ENCODE measurements at places on chromosomes 2 and 18.
A peak's percentile ranks its signal among the peaks of the same experiment; 100 is the strongest.

GRCh38 chr2:240260664-240261063 lies 120.2 kb upstream of the OTOS start:
- DNase-seq = no peak

DNA sequence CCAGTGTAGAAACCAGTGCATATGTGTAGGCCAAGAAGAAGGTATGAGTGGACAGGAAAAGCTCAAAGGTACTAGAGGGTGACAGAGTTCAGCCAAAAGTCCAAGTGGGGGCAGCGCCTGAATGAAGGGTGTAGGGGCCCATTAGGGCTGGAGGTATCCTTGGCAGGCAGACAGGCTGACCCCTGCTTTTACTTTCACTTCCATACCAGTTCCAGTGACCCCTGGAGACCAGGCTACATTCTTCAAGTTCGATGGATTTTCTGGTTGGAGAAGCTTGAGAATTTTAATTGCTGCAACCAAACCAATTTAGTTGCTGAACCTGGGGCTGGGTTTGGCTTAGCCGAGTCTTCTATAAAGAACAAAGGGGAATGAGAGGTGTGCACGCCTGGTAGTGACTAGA lies 42.3 kb upstream of the MRPL33 start:
- no peak for DNase-seq

DNA sequence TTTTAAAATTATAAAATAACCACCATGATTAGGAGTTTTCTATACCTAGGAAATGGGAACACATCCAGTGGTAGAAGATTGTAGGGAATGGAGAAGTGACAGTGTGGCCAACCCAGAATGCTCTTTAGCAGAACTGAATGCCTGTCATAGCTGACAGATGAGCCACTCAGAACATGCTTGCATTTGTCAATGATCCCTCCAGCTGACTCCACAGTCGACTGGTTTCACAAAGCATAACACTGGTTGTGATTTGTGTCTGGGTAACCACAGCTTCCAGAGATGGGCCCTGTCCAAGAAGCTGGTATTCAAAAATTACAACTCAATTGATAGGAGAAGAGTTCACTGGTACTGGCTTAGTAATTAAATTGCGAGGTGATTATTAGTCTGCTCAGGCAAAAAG lies 9.0 kb upstream of the CTIF start:
- DNase-seq = no peak

- DNase-seq = no peak
Measured at GRCh38 chr2:207750345-207750744, 19.4 kb downstream of the FZD5 start.

GRCh38 chr2:72106978-72107377 lies 40.7 kb downstream of the CYP26B1 start:
- no peak for DNase-seq

DNA sequence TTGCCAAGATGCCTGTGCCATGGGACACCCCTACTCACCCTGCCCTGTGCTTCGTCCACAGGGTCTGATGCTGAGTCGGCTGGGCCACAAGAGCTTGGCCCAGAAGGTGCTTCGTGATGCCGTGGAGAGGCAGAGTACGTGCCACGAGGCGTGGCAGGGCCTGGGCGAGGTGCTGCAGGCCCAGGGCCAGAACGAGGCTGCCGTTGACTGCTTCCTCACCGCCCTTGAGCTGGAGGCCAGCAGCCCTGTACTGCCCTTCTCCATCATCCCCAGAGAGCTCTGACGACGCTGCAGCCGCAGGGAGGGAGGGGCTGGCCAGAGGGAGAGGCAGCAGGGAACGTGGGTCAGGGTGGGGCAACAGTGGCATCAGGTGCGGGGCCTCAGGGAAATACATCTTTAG lies 81.5 kb downstream of the STPG4 start:
- DNase-seq = no peak

GRCh38 chr2:240427729-240428128 lies 7.7 kb upstream of the GPC1 start:
- DNase-seq = no peak

- no peak for DNase-seq
Measured at GRCh38 chr2:217735899-217736298, 266.9 kb downstream of the TNS1 start.

- DNase-seq = no peak
Measured at GRCh38 chr18:36441426-36442240, 144.1 kb downstream of the FHOD3 start.

DNA sequence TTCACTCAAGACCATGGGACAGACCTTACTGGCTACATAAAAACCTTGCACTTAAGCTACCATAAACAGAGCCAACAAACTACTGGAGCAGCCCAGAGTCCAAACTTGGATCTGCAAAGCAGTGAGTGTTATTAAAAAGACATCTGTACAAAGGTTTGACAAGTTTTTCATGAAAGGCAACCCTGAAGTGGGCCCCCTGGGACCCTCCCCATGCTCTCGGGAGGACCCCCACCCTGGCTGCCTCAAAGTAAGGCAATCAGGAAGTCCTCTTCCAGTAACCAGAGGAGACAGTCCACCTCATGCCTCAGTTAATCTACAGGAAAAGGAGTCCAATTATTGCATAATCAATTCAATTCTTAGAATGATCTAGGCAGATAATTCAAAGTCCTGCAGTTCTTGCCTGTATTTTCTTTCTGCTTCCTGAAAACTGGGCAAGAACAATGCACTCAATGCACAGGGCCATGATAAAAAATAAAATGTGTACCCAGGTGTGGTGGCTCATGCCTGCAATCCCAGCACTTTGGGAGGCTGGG lies 69.7 kb downstream of the TBC1D8 start:
- DNase-seq = no peak

GRCh38 chr2:32947484-32948143 lies 861 bp downstream of the LTBP1 start:
- no peak for DNase-seq

DNA sequence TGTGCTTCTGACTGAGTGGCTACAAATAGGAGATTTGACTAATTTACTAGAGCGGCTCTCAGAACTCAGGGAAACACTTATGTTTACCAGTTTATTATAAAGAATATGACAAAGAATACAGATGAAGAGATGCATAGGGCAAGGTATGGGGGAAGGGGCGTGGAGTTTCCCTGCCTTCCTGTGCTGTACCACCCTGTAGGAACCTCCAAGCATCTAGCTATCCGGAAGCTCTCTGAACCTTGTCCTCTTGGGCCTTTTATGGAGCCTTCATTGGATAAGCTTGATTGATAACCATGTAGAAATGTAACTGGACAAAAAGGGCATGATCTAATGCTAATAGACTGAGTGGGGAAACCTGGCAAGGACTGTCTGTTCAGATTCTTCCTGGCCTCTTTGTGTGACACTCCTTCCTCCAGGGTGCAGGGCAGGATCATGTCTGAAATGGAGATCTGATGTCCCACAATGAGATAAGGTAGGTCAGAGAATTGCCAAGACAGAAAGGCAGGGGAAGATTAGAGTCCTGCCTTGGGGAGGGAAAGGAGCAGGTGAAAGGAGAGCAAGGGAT lies 101.8 kb upstream of the NPAS2 start:
- DNase-seq = no peak

GRCh38 chr2:236215196-236215595 lies 47.0 kb upstream of the GBX2 start:
- DNase-seq = no peak

DNA sequence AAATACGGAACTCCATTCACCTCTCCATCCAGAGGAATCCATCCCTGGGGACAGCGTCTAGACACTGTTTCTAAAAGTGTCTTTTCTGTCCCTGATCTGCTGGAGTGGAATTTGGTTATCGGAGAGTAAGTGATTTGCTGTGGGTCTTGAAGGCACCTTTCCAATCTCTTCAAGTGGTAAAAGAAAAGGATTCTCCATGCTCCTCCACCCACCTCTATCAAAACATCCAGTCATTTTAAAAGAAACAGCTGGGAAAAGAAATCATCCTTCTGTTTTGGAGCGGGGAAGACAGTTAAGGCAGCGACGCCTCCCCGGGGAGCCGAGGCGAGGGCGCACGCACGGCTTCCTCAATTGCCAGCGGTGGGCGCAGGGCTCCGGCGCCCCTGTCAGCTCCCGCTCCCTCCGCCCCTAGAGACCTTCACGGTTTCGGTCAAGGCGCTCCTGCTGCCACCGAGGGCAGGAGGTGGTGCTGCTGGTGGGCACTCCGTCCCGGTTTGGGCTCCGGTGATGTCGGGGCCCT lies 547 bp downstream of the SLC35F5 start:
- DNase-seq = peak; percentile 35

- DNase-seq = no peak
Measured at GRCh38 chr18:305003-305501, 37.2 kb upstream of the THOC1 start.

DNA sequence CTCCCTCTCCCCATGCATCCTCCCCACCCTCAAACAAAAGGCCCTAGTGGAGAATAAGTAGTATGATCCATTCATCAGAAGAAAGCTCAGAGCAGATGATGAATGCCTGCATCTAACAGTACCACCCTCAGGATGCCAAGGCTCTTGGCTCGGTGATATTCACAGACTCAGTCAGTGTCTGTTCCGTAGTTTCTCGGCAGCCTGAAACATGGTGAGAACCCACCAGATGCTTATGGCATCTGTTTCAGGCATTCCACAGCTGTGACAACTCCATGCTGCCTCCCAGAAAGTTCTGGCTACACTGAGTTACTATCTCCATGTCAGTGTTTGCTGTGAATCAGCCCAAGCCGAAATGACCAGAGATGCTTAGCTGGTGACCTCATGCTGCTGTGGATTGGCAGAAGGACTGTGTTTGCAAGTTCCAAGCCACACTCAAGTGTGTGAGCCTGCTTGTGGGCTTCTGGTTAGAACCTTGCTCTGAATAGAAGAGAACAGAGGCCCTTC lies 83.9 kb downstream of the WDSUB1 start:
- DNase-seq = no peak

GRCh38 chr2:153543635-153544071 lies 65.1 kb upstream of the RPRM start:
- no peak for DNase-seq

DNA sequence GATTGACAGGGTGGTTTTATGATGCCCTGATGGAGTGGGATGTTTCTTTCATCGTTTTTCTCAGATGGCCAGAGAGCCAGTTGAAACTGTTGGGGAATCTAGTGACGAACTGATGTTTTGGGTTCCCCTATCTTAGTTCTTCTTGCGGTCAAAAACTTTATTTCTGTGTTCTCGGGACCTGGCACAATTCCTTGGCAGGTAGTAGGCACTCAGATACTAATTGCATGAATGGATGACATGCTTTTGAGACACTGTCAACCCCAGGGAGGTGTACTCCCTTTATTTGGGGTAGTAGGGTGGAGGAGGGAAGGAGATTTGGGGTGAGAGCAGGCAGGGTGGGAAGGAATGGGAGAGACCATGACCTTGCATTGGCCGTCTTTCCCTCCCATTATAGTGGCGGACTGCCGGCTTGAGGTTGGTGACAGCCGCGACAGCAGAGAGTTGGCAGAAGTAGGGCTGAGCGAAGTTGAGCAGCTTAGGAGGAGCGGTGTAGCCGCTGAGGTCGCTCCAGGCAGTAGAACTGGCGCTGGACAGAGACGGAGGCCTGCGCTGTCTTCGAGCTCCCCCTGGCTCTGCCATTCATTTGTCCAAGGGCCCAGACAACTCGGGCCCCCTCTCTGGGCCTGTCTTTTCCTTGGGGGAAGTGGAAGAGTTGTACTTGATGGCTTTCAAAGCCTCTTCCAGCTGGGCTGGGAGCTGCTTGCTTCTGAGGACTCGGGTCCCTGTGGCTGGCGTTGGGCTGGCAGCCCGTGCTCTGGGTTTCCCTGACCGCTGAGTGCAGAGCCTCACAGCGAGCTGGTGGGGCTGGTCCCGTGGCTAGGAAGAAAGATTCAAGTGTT lies 2.6 kb downstream of the TET3 start:
- no peak for DNase-seq

DNA sequence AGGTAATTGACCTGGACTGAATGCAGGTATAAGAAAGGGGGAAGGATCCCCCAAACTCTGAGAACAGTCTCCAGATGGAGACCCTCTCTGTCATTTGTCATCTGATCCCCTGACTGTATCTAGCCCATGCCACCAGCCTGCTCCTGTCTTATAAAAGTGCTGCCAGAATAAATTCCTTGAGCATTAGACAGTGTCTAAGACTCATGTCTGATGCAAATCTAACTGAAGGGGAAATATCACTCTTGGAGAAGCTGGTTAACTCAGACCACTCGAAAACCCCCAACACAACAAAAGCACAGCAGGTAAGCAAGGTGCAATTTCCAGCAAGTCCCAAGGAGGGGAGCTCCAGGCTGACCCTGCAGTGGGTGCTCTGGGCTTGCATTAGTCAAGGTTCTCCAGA lies 40.9 kb upstream of the KDM3A start:
- DNase-seq = no peak

GRCh38 chr2:39218391-39218790 lies 25.4 kb downstream of the CDKL4 start:
- DNase-seq = no peak

GRCh38 chr18:62702259-62702658 lies 13.1 kb upstream of the PHLPP1 start:
- DNase-seq = no peak

DNA sequence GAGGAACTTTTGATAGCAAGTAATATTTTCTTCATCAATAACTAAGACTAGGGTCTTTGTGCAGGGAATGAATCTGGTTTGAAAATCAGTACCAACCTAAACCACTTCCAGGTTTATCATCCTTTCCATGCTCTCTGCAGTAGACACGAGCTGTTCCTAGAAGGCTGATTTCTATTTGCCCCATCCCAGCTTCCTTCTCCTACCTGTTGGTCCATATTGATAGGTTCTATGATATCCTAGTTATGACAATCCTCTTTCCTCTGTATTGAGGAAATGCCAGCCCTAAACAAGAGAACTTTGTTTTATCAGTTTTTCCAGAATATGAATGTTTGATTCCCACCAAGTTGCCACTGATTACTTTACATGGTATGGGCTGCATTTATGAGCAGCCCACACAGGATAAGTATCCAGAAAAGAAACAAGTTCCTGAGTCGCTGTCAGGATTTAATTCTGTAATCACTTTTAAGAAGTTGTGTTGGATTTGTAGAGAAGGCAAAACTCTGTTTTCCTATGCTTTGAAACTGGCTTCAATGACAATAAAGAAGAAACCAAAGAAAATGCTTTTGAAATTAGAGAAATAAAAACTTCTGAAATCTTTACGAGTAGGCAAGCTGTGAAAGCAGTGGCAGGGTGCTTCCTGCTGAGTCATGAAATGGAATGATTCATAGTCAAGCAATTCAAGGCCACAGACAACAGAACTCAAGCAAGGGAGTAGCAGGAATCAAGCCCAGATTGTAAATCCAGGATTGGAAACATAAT lies 37.3 kb upstream of the TANK start:
- DNase-seq = no peak

- no peak for DNase-seq
Measured at GRCh38 chr2:168858146-168858545, 32.1 kb downstream of the SPC25 start.

DNA sequence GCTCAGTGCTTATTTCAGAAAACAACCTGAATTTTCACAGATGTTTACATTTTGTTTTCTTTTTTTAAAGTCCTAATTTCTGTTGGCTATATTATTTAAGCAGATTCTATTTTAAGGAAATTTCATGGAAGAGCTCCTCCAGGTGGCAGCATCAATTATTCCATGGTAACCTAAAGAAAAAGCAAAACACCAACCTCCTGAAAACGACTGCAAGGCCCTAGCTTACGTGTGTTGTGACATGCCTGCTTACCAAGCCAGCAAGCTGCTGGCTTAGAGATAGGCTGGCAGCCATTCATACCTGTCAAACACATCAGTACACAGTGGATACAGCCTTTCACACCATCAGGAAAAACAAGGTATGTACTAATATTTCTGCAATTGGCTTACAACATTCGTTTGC lies 64.9 kb downstream of the LPIN2 start:
- no peak for DNase-seq

Measured in stimulated activated CD4-positive, alpha-beta T cell treated with anti-CD3 and anti-CD28 coated beads, Interleukin-15, amount 100 ng/mL, for 48 hours (primary cell).